Muscle of arm (tissue), 14 donors: ENCODE measurements at places on chromosomes 4 and X.

DNA sequence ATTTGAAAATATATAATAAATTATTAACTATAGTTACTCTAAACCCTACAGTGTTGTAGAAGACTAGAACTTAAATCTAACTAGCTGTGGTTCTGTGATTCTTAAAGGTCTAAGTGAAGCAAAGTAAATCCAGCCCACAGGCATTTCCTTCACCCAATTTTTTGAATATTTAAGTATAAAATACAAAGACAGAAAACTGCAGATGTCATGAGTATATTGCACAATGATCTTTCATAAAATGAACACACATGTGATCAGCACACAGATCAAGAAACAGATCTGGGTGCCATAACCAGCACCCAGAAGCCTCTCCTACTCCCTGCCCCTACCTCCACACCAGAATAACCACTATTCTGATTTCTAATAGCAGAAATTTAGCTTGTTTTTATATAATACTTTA lies 82.9 kb downstream of the CAMK2D start:
- DNase-seq: no peak

- DNase-seq: no peak
These were observed 97.4 kb upstream of the MYOZ2 start for GRCh38 chr4:119038116-119038841.

- DNase-seq: peak; percentile 41
These were observed 961 bp upstream of the NOCT start for GRCh38 chr4:139014371-139015268.

GRCh38 chrX:24877854-24878650 lies 137.7 kb downstream of the ARX start:
- DNase-seq: no peak

DNA sequence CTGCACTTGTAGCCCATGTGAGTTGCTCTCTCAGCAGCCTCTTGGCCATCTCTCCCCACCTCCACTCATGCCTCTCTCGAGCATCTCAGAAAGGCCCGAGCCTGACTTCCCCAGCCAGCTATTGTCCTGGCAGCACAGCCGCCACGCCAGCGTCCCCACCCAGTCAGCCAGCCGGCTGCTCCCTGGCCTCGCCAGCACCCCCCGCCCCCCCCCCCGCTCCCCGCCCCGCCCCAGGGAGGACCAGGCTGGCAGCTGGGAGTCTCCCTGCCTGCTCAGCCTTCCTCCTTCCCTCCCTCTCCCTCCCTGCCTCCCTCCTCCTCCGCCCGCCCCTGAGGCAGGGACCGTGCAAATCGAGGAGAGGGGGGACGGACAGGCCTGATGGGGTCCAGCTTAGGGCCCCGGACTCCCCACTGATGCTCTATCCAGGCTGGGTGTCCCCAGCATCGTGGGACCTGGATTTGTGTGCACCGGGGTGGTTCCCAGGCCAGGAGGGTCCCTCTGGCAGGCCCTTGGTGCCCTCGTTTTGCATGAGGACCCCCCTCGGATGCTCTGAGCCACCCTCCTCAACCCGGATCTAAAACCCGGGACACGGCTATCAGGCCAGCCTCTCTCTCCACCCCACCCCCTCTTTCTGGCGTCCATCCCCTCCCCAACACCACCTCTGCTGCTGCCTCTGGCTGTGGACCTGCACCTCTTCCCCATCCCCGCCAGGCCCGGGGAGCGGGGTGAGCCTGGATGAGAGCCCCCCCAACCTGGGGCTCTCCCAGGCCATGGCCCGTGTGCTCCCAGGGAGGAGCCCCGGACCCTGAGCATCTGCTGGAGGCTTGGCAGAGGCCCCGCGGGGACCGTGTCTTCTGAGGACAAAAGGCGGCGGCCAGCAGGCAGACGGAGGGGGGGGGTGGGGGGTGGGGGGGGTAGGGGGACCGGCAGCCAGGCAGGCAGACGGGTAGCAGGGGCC lies at the start of gene GPR173:
Gene GPR173, plus strand, starts transcription at position 621 of the 958 bp plus-strand sequence. CDS start 27,833 bp downstream, outside the sequence.
- DNase-seq: peak; percentile 68

DNA sequence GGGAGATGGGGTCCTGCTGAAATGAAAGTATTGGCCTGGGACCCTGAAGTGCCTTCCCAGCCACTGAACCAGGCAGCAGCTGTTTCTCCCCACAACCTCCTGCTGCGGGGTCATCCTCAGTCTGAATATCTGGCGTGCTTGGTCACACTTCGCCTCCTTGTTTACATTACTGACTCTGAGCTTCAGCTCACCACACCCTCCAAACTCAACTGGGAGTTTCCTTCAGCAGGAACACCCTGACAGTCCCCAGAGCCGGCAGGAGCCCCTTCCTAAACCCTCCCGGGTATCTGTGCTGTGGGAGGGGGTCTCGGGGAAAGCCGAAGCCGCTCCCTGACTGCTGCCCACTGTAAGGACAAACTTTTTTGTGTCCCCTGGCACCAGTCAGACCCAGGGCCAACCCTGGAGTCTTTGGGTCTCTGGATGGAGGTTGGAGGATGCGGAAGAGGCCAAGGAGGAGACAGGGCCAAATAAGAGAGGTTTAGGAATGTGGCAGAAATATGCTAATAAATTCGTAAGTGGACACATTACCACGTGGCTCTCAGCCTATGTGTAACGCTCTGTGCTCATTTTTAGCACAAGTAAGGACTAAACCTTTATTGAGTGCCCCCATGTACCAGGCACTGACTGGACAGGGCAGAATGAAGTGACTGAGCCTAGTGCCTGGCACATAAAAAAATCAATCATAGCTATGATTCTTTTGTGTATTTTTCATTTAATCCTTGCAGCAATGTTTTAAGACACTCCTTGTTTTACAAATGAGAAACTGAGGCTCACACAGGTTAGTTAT lies 20.7 kb downstream of the FHDC1 start:
- no peak for DNase-seq

GRCh38 chr4:55311792-55312488 lies 34.1 kb upstream of the SRD5A3 start:
- DNase-seq: peak; percentile 53
